A549 treated with RU486 at 1 μM for 4 hours (cell line): ENCODE measurements at places on chromosomes 6 and 20. TPM values are rescaled to one million over a fixed set of nuclear protein-coding genes. Genes with fewer than 3 reads are reported as not detected.

Gene PRR18
- total RNA-seq, result 0.16 to 0.27 TPM (median 0.23 TPM) in 4 of 5 replicates, not detected in the other

Gene PROKR2
- total RNA-seq, result not detected in 5 replicates

Gene SLC22A7
- not detected in 5 replicates for total RNA-seq

Gene CCR6
- 0.12 TPM in 1 of 5 replicates, not detected in the others for total RNA-seq

Gene ZNF165
- 0.96 to 1.4 TPM (median 1.1 TPM) in 5 replicates for total RNA-seq

Gene BTN1A1
- not detected in 5 replicates for total RNA-seq

Gene SLC22A1
- 1.6 to 2.5 TPM (median 1.7 TPM) in 5 replicates for total RNA-seq

Gene KHDC1L
- total RNA-seq, result 0.25 to 0.51 TPM (median 0.39 TPM) in 4 of 5 replicates, not detected in the other

Gene SIRPB1
- 0.22 to 0.90 TPM (median 0.68 TPM) in 5 replicates for total RNA-seq

Gene ADGB
- total RNA-seq, result not detected in 5 replicates

Gene TFAP2A
- total RNA-seq, result 14.4 to 18.4 TPM (median 17.4 TPM) in 5 replicates
